ENCODE measurements at places on chromosomes 5 and 9.

DNA sequence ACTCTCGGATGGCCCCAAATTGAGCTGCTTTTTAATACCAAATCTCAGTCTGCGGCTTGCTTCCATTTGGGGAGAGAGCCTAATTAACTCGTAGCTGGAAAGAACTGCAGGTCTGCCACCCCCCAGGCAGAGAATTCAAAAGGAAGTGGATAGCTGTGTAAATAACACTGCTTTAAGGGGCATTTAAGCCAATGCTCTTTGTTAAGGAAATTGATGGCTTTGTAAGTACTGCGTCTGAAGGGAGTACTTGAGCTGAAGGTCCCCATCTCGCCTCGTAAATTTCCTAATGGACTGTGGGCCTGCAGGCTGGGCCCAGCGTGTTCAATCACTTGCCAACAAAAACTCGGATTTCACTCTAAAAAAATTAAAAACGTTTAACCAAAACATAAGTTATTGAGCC lies 132.7 kb downstream of the PAPPA start:
- DNase-seq = no peak

DNA sequence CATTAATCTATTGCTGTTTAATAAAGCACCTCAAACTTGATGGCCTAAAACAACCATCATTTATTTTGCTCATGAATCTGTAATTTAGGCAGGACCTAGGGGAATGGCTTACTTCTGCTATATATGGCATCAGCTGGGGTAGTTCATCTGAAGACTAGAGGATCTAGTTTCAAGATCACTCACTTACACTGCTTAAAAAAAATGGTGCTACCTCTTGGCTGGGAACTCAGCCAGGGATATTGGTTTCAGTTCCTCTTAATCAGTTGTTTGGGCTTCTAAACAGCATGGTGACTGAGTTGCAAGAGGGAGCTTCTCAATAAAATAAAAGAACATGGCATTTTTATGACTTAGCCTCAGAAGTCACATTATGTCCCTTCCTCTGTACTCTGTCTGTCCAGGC lies 142.0 kb downstream of the FAM114A2 start:
- DNase-seq = no peak

DNA sequence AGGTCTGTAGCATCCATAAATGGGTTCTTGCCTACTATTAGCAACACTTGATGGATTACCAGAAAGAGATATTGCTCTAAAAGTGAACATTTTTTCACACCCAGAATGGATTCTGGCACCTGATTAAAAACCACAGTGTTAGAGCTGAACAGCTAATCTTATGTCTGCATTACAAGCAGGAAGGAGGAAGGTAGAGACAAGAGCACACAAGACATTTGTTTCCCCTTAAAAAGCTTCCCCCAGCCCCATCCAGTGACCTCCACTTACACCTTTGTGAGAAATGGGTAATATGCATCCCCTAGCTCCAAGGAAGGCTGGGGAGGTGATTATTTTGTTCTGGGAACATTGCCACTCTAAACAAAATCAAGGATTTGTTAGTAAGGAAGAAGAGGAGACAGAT lies 12.0 kb upstream of the TRIM36 start:
- DNase-seq = no peak

DNA sequence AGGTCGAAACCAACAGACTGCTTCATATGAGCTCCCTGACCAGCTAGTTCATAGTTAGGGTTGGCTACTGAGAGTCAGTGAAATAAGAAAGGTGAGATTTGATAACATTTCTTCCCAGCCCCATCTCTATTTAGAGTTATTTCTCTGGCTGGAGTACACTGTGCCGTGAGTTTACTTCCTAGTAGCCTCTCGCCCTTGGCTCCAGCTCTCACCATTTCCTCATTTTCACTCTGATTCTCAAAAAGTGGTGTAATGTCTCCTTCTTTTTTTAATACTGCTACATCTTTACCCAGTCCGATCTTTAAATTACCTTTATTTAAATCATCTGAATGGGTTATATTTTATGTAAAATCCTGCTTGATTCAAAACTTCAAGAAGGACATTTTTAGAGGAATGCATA lies 100.4 kb upstream of the FAM174A start:
- no peak for DNase-seq

All from effector memory CD8-positive, alpha-beta T cell (primary cell).